ENCODE measurements at places on chromosomes 7 and 10.

GRCh38 chr7:102392330-102392729 lies 3.8 kb upstream of the PRKRIP1 start:
- no peak for DNase-seq

- no peak for DNase-seq
Observed at GRCh38 chr7:157943561-157943960, 606.8 kb downstream of the DNAJB6 start.

GRCh38 chr7:82965088-82966036 lies 197.3 kb downstream of the PCLO start:
- DNase-seq, result no peak

GRCh38 chr10:27717224-27717623 lies 28.4 kb downstream of the MKX start:
- DNase-seq, result no peak

GRCh38 chr10:124703778-124704427 lies 40.3 kb downstream of the FAM53B start:
- no peak for DNase-seq

GRCh38 chr10:31770307-31770902 lies 158.2 kb downstream of the ARHGAP12 start:
- peak; percentile 46 for DNase-seq

DNA sequence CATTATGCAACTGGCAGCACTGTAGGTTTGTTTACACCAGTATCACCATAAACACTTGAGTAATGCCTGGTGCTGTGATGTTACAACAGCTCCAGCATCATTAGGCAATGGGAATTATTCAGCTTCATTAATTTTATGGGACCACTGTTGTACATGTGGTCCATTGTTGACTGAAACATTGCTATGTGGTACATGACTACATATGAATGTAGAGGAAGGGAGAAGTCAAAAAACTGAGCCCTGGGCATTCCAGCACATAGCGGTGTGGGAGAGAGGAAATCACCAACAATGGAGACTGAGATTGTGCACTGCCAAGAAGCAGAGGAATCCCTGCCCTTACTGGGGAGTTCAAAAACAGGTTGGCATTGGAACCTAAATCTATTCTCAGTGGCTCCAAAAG lies 89.0 kb downstream of the TRIM24 start:
- no peak for DNase-seq

DNA sequence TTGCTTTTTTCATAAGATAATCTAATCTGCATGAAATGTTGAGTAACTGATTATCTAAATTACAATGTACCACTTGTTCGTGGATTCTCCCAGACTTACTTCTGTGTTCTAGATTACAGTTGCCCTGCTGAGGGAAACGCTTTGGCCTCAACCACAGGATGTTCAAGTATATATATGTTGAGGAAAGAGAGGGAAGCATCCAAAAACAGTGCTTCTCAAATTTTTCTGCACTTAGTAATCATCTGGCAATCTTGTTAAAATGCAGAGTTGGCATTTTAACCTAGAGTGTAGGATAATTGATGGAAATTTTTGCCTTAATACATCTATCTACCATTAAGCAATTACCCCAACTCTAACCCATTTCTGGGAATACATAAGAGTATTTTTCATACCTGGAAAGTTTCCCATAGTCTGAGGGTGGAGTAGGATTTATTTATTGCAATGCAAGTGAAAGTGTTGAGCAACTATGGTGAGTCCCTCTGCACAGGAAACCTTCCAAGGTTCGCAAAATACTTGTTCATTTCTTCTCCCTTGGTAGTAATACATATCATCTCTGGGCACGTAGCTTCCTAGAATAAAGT lies 59.6 kb upstream of the C1GALT1 start:
- no peak for DNase-seq

DNA sequence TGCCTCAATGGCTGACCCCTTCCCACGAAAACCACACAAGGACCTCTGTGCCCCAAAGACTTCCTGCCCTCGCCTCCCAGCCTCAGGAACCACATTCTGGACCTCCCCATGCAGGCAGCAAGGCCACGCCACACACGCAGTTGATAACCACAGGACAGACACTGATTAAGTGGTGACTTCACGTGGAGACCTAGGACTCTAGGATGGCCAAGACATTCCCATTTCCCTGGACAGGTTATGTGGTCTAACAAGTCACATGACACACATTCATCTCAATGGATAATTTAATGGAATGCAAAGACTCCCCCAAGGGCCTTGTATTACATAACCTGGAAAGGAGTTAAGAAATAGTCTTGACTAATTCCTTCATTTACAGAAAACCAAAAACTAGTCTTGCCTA lies 110.2 kb downstream of the LARP4B start:
- no peak for DNase-seq

DNA sequence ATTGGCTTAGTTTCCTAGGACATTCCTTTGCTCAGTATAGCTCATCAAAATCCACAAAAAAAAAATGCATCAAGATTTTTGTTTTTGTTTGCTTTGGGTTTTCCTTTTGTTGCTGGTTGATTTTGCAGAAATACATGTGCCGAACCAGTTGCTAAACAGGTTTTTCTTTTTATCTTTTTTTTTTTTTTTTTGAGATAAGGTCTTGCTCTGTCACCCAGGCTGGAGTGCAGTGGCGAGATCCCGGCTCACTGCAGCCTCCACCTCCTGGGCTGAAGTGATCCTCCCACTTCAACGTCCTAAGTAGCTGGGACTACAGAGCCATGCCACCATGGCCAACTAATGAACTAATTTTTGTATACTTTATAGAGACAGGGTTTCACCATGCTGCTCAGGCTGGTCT lies 8.3 kb downstream of the CSTF2T start:
- DNase-seq, result no peak

DNA sequence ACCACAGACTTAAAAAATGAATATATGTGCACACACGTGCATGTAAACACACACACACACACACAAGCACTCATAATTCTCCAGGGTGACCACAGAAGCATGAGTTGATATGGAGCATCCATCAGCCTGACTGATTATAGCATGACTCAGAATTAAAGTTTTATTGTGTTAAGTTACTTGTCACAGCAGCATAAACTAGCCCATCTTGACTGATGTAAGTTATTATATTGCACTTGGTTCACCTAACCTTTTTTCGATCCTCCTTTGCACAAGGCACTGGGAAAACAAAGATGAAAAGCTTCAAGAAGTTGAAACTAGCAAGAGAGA lies 18.8 kb upstream of the SLC35G1 start:
- no peak for DNase-seq

- no peak for DNase-seq
Observed at GRCh38 chr10:112404617-112405016, 30.7 kb downstream of the ACSL5 start.

DNA sequence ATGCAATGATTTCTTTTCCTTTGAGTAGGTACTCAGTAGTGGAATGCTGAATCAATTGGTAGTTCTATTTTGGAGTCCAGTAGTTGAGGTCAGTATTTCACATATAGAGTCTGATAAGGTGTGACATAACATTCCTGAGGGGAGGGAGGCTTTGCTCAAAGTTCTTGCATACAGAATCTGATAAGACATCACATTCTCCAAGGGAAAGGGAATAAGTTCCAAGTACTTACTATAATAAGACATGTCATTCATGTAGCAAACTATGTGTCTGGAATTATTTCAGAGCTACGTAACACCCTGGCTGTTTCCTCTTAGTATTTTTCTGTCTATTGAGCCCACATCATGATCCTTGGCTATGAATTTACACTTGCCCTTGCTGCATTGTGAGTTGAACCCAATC lies 74.3 kb upstream of the POM121L12 start:
- DNase-seq, result no peak

- DNase-seq, result no peak
Observed at GRCh38 chr10:122638106-122638505, 61.5 kb downstream of the C10orf120 start.

- no peak for DNase-seq
Observed at GRCh38 chr10:52322936-52323335, 8.9 kb downstream of the DKK1 start.

GRCh38 chr10:58291538-58292174 lies 22.7 kb downstream of the CISD1 start:
- DNase-seq, result peak; percentile 57

- no peak for DNase-seq
Observed at GRCh38 chr10:35554461-35555056, 50.6 kb upstream of the GJD4 start.

DNA sequence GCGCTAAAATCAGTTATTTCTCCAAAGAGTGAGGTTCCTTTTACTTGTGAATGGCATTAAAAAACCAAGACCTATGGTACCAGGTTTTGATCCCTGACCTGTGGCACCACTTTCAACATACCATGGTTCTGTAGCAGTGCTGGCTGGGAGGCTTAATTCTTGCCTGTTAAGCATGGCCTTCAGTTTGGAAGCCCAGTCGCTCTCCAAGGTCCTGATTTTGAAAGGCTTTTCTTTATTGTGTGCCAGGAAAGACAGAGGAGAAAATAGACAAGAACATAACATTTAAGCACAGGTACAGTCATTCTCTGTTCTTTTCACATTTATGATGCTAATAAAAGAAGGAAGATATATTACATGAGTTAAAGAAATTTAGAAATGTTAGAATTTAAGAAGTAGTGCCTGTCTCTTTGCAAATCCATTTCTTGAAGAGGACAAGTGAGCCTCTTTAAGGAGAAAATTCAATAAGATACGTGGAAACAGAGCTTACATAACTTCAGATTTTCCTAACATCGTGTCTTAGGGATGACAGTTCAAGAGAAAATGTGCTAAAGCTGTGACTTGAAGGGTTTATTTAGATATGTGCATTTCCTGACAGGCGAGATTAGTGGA lies 357.6 kb downstream of the DPP6 start:
- peak; percentile 36 for DNase-seq

GRCh38 chr7:116208919-116209318 lies 1.4 kb upstream of the TES start:
- no peak for DNase-seq

DNA sequence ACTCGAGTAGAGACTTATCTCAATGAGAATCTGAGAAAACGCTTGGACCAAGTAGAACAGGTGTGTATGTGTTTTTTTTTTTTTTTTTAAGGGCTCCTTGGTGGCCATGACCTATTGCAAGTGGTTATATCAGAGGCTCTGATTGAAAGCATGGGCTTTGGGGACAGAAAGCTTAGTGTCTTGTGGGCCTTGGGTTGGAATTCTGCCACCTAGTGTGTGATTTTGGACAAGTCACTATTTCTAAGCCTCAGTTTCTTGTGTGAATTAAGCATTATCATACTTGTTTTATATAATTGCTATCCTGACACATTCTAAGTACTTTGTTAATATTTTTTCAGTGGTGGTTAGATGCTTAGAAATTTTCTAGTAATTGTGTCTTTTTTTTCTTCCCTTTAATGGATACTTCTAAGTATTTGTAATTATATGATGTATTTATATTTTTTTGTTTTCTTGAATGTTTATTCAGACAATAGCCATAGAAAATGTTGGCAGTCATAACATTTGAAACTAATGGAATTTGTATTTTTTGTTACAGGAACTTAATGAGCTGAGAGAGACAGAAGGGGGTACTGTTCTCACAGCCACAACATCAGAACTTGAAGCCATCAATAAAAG lies 33.1 kb downstream of the SMC3 start:
- DNase-seq, result peak; percentile 75

DNA sequence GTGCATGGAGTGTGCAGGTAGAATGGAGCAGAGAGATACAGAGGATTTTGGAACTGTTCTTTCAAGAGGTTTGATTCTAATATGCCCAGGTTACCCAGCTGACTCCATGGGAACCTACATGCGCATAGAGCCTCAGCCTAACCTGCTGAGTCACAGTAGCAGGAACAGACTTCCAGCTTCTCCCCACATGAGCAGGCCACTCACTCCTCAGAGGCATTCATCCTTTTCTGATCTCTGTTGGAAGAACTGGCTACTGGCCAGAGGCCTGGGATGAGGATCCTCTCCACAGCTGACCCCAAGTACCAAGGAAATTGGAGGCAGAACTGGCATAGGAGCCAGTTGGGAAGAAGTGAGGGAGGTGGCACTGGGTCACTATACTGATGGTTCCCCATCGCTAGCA lies 17.9 kb upstream of the CCSER2 start:
- no peak for DNase-seq

All from KBM-7 (cell line).